ENCODE measurements at places on chromosomes 6 and 20.

GRCh38 chr6:66772800-66773199 lies 1065.8 kb upstream of the EYS start:
- DNase-seq = no peak

DNA sequence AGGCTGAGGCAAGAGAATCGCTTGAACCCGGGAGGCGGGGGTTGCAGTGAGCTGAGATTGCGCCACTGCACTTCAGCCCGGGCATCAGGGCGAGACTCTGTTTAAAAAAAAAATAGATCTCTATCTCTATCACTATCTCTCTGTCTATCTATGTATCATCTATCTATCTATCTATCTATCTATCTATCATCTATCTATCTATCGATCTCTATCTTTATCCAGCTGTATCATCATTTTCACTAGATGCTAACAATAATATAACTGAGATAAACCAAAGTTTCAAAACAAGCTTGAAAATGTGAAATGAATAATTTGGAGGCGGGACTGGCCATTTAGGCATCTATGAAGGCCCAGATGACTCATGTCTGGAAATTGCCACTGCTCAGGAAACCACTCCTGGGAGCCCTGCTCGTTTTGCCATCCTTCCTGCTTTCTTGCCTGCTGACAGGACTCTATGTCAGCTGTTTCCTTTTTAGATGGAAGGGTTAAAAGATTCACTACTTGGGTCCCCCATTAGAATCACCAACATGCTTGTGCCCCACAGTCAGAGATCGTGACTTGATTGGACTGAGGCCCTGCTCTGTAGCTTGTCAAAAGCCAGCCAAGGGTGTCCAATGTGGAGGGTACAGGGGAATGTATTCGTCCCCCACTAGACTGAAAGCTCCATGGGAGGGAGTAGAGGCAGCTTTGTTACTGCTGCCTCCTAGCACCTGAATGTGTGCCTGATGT lies 61.7 kb downstream of the UTRN start:
- peak; percentile 89 for DNase-seq

DNA sequence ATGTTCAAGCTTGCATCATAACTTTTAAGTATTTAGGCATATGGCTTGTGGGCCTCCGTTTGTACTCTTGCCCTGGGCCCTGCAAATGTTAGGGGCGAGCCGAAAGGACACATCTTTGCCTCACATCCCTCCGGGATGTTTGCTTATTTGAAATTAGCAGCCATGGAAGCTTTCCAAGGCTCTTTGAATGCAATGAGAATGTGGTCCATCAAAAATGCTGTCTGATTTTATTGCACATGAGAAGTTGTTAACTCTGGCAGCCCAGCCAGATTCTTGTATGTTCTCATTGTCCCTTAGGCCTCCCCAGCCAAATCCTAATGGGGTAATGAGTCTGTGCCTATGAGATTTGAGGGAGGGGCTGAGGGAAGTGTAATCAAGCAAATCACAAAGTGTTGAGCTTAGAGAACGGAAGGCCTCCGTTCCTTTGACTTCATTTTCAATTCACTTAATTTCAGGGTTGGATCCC lies 261.2 kb upstream of the MARCKS start:
- DNase-seq = peak; percentile 98

- no peak for DNase-seq
Observed at GRCh38 chr20:5920581-5920980, 29.8 kb downstream of the TRMT6 start.

DNA sequence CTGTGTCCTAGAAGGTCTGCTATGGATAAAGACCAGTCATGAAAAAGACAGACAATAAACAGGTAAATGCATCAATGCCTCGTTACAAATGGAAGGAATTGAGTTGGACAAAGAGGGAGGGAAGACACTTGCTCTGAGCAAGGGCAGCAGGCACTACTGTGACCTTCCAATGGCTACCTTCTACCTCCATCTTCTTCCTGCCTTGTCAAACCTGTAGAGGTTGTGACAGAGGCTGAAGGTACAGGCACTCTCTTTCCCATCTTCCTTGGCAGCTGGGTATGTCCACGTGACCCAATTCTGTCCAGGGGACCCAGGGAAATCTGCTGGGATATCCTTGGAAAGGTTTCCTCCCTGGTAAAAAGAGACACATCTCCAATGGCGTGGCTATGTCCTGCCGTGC lies 274.8 kb downstream of the TFAP2C start:
- DNase-seq = no peak

DNA sequence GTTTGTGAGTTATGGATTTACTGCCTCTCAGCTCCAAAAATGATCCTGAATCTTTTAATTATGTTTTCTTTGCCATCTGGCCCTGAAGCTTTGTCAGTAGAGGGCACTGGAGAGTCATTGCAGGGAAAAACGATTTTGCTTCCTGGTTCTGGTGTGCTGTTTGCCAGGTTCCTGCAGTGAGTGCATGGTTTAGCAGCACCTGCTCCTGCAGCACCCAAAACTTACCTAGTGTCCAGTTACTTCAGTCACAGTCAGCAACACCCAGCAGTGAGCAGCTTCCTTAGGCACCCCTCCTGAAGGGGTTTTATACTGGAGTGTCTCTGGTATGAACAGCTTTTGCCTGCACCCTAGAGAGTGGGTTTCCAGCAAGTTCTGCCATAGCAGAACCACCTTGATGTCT lies 6.0 kb upstream of the TRIM26 start:
- peak; percentile 58 for DNase-seq

DNA sequence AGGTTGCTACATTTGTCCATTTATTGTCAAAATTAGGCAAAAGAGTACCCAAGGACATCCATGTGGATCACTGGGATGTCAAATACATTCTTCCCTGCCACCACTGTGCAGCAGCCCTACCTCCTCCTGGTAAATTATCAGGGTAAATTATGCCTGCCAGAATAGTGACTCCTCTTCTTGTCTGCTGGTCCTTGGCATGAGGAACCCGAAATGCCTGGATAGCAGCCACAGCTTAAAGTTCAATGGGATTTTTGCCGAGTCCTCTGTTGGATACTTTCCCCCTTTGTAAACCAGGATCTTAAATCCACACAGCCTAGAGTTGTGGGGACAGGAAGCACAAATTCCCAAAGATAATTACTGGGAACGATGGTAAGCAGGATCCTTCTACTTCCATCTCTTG lies 173.3 kb downstream of the RFX6 start:
- DNase-seq = no peak
